Bronchus fibroblast of lung (primary cell): ENCODE measurements at places on chromosomes 16 and 17. TPM values are rescaled to one million over a fixed set of nuclear protein-coding genes. Genes with fewer than 3 reads are reported as not detected.

Gene ABCC3
- 5.5 and 5.6 TPM in 2 replicates for total RNA-seq

Gene NPIPB12
- total RNA-seq = 4.5 and 6.1 TPM in 2 replicates

Gene KLHL10
- total RNA-seq = 0.17 TPM in 1 of 2 replicates, not detected in the other

Gene PRKCB
- not detected in 2 replicates for total RNA-seq

Gene OSGIN1
- total RNA-seq = 0.67 and 1.2 TPM in 2 replicates

Gene CETP
- not detected in 2 replicates for total RNA-seq

Gene TBL3
- total RNA-seq = 94.1 and 97.0 TPM in 2 replicates

Gene NKD1
- under 0.01 TPM in 2 replicates for total RNA-seq

Gene TBC1D3E
- not detected in 2 replicates for total RNA-seq

Gene HNF1B
- not detected in 2 replicates for total RNA-seq

Gene RSAD1
- 15.8 and 20.5 TPM in 2 replicates for total RNA-seq

Gene ARL17B
- 5.2 and 6.6 TPM in 2 replicates for total RNA-seq

Gene SLFN14
- total RNA-seq = not detected in 2 replicates

Gene STH
- not detected in 2 replicates for total RNA-seq

Gene TNFSF13
- 1.2 TPM in 2 replicates for total RNA-seq

Gene RAB26
- 1.5 and 3.3 TPM in 2 replicates for total RNA-seq

Gene ALOX12
- under 0.01 and 0.50 TPM in 2 replicates for total RNA-seq

Gene VMO1
- total RNA-seq = 0.50 TPM in 1 of 2 replicates, not detected in the other

Gene STAC2
- total RNA-seq = 0.15 TPM in 1 of 2 replicates, not detected in the other

Gene OR4D1
- not detected in 2 replicates for total RNA-seq

Gene MEAK7
- total RNA-seq = 11.3 and 12.0 TPM in 2 replicates

Gene HEXD
- 8.8 and 9.9 TPM in 2 replicates for total RNA-seq

Gene TCAP
- total RNA-seq = 0.17 and 0.30 TPM in 2 replicates

Gene SSTR5
- not detected in 2 replicates for total RNA-seq

Gene HAS3
- total RNA-seq = under 0.01 TPM in 1 of 2 replicates, not detected in the other
